ENCODE measurements at places on chromosomes 2 and 18.

DNA sequence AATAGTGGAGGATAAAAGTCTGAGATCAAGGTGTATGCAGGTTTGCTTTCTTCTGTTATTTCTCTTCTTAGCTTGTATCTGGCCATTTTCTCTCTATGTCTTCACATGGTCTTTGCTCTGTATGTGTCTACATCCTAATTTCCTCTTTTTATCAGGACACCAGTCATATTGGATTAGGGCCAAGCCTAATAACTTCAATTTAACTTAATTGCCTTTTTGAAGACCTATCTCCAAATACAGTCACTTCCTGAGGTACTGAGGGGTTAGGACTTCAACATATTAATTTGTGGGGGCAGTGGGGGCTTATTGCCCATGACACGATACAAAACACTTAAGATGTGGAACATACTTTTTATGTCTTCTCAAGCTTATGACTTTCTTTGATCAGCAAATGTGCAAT is 632.9 kb upstream of the CELF4 start:
- DNase-seq: no peak

DNA sequence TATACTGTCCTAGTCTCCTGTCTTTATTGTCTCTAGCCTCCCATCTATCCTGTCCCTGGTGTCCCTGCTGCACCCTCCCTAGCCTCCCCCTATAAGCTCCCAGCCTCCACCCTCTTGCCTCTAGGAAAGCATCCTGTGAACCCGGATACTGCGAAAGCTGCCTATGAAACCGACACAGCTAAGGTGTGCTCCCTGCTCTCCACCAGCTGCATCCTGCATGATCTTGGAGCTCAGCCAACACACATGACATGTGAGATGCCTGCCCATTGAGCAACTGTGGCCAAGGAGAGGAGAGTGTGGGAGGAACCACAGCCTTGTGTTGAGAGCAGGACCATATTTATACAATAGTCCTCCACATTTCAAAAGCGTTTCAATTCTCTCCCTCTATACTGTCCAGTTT is 187.1 kb downstream of the ZBTB7C start:
- peak; percentile 6 for DNase-seq

DNA sequence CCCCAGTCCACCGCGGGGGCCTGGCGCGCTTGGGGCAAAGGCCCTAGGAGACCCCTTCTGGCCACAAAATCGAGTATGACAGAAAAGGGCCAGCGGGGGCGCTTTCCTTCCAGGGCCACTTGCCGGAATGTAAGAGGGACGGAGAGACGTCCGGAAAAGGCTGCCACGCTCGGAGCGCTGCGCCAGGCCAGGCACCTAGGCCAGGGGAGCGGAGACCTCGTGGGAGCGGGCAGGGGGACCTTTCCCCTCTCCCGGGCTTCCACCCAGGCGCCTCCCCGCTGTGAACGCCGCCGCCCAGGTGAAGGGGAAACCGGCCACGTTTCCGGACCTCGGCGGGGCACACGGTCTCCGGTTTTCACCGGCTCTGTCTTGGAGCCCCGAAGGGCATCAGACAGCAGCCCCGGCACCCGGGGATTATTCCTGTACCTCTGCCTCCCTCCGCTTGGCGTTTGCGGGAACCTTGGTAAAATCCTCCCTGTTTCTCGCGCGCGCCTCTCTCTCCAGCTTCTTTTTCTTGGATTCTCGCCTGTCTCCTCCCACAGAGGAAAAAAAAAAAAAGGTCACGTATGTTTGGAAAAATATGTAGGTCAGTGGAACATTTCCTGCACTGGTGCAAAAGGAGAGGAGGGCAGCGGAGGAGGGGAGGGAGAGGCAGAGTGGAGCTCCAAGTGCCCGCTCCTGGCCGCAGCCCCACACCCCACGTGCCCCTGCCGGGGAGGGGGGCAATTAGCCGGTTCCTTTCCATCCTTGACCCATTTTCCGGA is 1.2 kb upstream of the NPAS2 start:
- DNase-seq: peak; percentile 44

DNA sequence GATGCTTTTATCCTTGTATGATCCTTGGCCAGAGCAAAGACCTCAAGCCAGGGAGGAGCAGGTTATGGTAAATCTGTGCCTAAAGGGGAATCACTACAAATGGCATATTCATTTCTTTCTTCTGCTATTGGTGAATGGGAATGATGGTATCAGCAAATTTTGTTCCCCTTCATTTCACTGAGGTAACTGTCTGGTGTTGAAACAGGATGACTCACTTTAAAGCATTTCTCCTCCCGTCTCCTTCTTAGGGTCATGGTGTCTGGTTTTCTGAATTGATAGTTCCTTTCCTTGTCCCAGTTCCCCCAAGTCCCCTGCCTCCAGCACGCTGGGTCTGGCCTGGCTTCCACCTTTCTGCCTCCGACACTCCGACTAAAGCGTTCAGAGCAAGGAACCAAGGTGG is 109.2 kb downstream of the MREG start:
- DNase-seq: no peak

DNA sequence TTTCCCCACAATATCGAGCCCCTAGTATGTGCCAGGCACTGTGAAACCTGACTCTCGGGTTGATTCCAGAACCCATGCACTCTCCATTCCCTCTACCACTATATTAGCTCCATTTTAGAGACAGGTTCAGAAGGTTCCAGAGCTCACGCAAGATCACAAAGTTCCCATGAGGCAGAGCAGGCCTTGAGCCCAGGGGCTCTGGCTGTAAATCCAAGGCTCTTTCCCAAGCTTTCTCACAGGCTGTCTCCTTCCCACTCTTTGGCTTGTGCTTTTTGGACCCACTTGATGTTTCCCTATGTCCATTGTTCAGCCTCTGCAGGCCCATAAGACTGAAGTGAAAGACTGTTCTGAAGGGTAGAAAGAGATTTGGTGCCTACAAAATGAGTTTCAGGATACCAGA is 15.7 kb downstream of the KIAA2012 start:
- DNase-seq: no peak

GRCh38 chr18:46706968-46707367 is 49.9 kb downstream of the ST8SIA5 start:
- DNase-seq: no peak

DNA sequence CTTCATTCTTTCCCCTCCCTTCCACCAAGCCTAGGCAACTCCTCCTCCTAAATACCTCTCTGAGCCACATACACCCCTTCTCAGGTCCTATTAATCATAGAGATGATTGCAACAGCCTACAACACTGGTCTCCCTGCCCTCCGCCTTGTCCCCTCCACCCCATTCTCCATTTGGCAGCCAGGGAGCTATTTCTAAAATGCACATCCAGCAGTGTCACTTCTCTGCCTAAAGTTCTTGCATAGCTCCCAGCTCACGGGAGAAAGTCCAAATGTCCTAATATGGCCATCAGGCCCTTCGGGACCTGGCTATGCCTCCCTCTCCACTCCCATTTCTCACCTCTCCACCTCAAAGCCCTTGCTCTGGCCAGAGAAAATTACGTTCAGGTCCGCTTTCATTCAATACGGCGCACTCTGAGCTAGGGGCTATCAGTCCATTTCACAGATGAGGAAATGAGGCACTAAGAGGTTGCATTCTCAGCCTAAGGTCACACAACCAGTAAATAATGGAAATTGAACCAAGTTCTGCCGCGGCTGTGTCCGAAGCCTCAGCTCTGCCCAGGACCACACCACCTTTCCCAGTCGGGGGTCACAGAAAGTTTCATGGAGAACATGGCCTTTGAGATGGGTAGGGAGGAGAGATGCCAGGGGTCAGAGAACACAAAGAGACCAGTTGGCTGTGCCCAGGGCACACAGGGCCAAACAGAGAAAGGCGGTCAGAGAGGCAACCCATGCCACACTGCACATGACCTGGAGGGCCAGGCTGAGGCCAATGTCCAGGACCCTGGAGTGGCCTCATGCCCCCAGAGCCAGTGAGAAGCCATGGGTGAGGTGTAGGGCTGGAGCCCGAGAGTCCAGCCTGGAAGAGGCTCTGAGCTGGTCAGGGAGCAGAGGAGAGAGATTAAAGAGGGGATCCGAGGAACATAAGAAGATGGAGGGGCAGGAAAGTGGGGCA is 72.8 kb downstream of the TNS1 start:
- peak; percentile 66 for DNase-seq

DNA sequence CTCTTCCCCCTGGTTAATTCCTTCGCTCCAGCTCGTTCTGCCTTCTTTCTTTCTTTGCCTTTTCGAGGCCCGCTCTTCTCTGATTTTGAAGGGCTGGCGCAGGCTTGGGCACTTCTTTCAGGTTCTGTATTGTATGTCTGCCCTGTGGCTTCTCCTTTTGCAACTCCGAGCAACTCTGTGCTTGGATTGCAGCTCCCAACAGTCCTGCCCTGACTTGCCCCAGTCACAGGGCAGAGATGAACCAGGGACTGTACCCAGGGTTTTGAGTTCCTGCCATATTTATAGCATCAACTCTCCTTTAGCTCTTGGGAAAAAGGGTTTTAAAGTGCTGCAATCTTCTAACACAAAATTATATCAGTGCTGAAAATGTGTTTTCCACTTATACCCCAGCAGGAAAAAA is 31.1 kb upstream of the CD8A start:
- DNase-seq: no peak

- peak; percentile 8 for DNase-seq
Observed at GRCh38 chr2:83112858-83113257, 1346.2 kb downstream of the SUCLG1 start.

- no peak for DNase-seq
Observed at GRCh38 chr18:58212274-58212673, 168.2 kb downstream of the NEDD4L start.

- no peak for DNase-seq
Observed at GRCh38 chr2:230969659-230970015, 26.3 kb upstream of the SPATA3 start.

DNA sequence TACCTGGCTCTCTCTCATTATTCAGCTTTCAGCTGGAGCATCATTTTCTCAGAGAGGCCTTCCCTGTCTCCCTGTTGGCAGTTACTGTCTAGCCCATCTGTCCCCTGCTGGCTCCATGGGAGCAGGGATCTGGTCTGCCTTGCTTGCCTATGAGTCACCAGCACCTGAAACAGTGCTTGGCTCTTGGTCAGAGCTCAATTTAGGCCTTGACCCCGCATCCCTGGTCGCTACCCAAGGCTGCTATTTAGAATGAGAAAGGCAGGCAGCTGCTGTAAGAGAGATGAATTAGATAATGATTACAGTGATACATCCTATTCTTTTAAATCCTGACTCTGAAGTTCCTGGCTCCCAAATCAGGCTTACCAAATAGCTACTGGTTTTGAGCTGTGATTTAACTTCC is 32.9 kb downstream of the KCNE4 start:
- DNase-seq: no peak

DNA sequence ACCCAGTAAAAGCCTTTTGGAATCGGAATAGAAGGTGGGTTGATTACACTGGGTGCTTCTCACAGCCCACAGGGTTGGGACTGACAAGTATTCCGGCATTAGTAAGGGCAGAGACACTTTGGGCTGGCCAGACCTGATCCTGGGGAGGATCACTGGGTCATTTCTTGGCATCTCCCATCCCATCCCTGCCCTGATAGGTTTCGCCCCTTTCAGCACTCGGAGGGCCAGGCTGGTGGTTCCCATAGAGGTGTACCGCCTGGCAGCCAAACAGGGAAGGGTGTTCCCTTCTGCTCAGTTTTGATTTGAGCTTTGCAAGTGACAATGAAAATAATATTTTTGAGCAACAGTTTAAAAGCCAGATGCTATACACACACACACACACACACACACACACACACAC is 37.3 kb downstream of the CYP1B1 start:
- no peak for DNase-seq

DNA sequence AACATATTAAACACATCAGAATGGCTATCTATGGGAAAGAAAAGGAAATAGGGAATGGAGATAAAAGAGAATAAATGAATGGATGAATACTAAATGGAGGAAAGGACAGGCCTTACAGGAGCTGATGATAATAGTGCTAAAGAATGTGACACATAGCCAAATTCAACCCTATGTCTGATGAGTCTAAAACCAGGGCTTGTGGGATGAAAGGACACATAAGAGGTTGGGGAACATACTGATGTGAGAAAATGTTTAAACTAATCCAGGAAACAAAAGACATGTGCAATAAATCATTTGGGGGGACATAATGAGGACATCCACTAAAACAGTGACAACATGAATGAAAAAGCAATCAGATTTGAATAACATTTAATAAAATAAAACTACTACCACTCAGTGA is 120.0 kb downstream of the DYM start:
- peak; percentile 37 for DNase-seq

DNA sequence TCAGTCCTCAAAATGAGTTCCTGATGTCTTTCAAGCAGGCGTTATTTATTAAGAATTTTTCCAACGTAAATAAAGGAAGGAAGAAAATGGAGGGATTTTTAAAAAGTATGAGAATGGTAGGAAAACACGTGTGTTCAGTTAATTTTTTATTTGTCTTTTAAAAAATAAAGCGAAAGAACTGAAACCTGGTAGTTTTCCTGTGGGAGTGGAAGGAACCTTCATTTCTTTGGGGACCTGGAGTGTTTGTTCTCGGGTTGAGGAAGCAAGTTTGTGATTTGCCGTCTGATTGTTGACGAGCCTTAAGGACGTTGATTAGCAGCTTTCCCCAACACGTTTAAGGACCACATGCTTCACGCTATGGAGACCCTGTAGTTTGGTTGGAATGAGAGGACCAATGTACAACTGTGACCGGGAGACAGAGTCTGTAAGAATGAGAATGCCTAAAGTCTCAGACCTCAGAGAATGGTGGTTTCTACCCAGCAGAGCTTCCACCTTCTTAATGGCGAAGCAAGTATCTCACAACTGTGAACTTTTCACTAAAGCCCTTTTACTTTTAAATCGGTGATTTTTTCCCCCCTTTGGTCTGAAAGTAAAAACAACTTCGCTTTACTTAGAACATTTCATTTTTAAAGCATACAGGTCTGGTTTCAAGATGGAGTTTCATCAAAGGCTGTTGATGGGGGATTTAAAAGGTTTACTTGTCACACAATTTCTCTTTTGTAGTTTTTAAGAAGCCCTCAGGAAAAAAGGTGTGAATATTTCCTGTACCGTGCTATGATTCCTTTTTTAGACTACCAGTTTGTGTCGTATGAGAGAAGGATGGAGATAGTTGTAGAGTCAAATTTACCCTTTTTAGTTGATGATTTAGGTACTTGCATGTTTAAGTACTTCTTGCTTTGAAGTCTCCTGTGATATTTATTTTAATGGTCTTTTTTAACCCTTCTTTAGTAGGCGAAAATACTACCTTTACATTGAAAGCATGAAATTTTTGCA is 1.4 kb downstream of the TTC39C start:
- DNase-seq: no peak

DNA sequence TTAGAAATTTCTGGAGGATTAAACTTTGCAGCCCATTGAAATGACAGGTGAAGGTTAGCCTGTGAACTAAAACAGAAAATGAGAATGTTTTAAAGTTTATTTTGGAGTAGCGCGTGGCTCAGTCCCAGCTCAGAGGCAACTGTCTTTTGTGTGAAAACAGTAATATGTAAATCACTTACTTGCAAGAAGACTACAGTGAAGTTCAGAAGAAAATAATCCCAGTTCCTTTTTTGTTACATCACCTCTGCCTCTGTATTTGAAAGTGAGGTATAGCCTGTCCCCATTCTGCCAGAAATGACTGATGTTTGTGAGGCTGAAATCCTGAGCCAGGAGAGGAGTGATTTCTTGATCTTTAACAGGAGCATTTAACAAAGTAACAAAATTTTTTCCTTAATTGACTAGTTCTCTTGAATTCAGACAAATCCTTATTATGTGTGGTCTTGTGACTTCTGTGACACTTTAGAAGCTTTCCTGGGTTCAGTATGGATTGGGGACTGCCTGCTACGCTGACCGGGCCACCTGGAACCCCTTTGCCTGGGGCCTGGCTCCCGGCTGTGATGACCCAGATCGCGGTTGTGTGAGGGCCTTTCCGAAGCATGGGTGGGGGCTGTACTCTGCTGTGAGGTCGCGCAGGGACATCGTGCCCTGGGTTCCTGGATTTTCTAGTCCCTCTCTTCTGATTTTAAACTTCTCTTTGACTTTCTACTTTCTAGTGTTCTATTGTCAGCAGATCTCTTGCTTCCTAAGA is 24.3 kb downstream of the TRAPPC12 start:
- DNase-seq: no peak

GRCh38 chr18:49017813-49018553 is 67.2 kb upstream of the SMAD7 start:
- DNase-seq: no peak

Measured in fibroblast of skin of left quadriceps (primary cell).